ENCODE measurements at places on chromosomes 5 and 9. TPM values are rescaled to one million over a fixed set of nuclear protein-coding genes. Genes with fewer than 3 reads are reported as not detected.

The OTULIN gene
- 52.5 TPM for total RNA-seq

The FYB1 gene
- 29.8 TPM for total RNA-seq

The TEX48 gene
- total RNA-seq: not detected

The DAB2 gene
- total RNA-seq: 187 TPM

The SPATA31C1 gene
- total RNA-seq: not detected

The OR13C2 gene
- not detected for total RNA-seq

The TICAM2 gene
- total RNA-seq: 1.6 TPM

The PALM2AKAP2 gene
- total RNA-seq: 45.9 TPM

The VAV2 gene
- 10.1 TPM for total RNA-seq

The SEMA6A gene
- total RNA-seq: 11.4 TPM

GRCh38 chr9:22645893-22646292, 199.3 kb downstream of the DMRTA1 start:
- DNase-seq: no peak

DNA sequence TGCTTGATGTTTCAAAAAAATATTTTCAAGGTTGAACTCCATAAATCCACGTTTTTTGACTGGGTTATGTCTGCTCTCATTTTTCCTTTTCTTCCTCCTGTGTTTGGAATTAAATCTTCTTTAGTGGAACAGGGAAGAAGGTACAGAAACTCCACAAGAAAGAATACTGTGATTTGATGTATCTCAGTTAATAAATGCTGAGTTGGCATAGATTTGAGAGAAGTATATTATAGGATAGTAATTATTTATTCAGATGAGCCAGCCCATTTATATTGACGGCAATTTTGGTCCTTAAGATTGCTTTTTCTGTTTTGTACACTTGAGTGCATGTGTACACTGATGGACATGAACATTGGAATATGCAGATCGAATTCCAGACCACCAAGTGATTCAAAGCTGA, 481.4 kb downstream of the PSAT1 start:
- no peak for DNase-seq

GRCh38 chr9:92942688-92943616, 4.4 kb upstream of the FGD3 start:
- no peak for DNase-seq

GRCh38 chr9:36191686-36192085, 965 bp downstream of the CLTA start:
- DNase-seq: no peak

- no peak for DNase-seq
These were observed 17.3 kb downstream of the SIL1 start for GRCh38 chr5:139180850-139181249.

GRCh38 chr5:126492939-126493338, 69.7 kb downstream of the GRAMD2B start:
- DNase-seq: no peak
